CD8-positive, alpha-beta T cell (primary cell): ENCODE measurements at places on chromosomes 6 and 20.

- DNase-seq = no peak
These were observed 49.1 kb upstream of the TMEM30A start for GRCh38 chr6:75333676-75334200.

DNA sequence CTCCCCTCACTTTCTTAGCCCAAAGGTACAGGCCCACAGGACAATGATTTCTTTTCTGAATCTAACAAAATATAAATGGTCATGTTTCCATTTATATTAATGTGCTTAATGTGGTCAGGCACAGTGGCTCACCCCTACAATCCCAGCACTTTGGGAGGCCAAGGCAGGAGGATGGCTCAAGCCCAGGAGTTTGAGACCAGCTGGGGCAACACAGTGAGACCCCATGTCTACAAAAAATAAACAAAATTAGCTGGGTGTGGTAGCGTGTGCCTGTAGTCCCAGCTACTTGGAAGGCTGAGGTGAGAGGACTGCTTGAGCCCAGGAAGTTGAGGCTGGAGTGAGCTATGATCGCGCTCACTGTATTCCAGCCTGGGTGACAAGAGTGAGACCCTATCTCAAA is 77.2 kb upstream of the TULP1 start:
- DNase-seq = no peak

DNA sequence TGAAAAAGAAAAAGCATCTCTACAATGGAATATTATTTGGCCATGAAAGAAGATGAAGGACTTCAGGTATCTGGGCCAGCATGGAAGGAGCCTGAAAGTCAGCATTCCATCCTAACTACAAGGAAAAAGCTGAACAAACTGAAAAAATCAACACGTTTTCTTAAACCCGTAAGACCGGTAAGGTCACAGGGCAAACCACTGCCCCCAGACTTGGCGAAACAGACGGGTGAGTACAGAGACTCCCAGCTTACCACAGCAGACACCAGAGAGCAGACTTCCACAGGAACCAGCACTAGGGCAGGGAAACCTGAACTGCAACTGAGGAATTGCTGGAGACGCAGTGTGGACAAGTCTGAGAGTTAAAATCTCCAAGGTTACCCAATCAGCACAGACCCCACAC is 31.4 kb downstream of the BEND3 start:
- DNase-seq = no peak

- DNase-seq = no peak
These were observed 102.6 kb downstream of the CDC5L start for GRCh38 chr6:44489910-44490604.

- DNase-seq = no peak
These were observed 156.0 kb downstream of the CCDC170 start for GRCh38 chr6:151649835-151650234.

DNA sequence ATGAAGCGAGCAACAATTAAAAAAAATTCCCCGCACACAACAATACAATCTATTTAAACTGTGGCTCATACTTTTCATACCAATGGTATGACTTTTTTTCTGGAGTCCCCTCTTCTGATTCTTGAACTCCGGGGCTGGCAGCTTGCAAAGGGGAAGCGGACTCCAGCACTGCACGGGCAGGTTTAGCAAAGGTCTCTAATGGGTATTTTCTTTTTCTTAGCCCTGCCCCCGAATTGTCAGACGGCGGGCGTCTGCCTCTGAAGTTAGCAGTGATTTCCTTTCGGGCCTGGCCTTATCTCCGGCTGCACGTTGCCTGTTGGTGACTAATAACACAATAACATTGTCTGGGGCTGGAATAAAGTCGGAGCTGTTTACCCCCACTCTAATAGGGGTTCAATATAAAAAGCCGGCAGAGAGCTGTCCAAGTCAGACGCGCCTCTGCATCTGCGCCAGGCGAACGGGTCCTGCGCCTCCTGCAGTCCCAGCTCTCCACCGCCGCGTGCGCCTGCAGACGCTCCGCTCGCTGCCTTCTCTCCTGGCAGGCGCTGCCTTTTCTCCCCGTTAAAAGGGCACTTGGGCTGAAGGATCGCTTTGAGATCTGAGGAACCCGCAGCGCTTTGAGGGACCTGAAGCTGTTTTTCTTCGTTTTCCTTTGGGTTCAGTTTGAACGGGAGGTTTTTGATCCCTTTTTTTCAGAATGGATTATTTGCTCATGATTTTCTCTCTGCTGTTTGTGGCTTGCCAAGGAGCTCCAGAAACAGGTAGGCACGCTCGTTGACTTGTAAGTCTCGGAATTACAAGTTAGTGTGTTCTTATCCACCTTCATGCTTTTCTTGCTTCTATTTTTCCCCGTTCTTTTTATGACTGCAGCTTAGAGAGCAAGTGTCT is at the start of gene EDN1:
Gene EDN1 (plus strand): TSS at position 429 of the 888 bp plus-strand sequence. CDS start 269 bp downstream, at position 698.
- DNase-seq = peak; percentile 39

GRCh38 chr6:138953451-138953850 is 34.6 kb downstream of the REPS1 start:
- DNase-seq = no peak

DNA sequence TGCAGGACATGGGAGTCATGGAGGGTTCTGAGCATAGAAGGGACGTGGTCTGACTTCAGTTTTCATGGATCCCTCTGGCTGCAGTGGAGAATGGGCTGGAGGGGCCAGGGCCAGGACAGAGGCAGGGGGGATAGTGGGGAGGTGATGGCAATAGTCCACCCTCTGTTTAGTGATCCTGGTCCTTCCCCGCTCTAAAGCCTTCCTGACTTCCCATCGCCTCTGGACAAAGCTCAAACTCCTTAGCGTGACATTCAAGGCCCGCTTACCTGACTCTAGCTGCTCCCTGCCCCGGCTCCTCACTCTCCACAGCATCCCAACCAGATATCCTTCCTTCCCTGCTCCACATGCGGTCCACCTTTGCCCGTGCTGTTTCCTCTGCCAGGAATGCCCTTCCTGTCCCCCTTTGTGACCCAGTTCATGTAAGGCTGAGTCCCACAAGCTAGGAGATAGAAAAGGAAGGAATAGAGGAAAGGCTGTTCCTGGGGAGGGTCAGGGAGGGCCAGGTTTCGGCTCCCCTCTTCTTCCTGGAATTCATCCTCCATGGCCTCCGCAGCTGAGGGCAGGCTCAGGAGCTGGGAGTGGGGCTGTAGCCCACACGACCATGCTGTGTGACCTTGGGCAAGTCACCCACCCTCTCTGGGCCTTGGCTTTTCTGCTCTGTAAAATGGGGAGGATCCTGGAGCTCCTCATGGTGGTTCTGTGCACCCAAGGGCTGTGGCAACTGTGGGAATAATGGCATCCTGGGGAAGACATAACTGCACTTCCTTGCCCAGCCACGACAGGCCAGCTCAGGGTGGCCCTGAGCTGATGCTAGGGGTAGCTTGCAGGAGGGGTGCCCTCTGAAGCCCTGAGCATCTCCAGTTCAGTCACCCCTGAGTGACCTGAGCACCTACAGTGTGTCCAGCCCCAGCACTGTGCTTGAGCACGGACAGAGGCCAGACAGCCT is 116.1 kb downstream of the CEBPB start:
- no peak for DNase-seq

GRCh38 chr20:17741220-17741619 is 41.5 kb downstream of the BANF2 start:
- no peak for DNase-seq

- no peak for DNase-seq
These were observed 19.5 kb upstream of the ADTRP start for GRCh38 chr6:11798096-11798495.

DNA sequence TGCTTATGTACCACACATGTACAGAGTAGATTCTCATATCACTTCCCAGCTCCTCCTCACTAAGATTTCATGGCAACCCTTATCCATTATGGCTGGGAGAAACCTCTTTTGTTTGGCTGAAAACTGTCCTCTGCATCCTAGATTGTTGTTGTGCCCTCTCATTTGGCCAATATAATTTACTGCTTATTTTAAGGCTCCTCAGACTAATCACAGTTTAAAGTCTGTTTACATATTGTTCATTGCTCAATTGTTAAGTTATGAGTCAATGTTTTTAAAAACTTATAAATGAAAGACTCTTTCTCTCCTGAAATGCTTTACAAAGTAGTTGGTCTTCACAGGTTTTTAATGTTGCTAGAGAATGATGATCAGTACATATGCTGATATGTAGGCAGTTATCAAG is 57.3 kb downstream of the FAM83B start:
- no peak for DNase-seq

GRCh38 chr6:83185096-83185495 is 8.0 kb downstream of the PGM3 start:
- no peak for DNase-seq

- DNase-seq = no peak
These were observed 1.4 kb upstream of the SCRT2 start for GRCh38 chr20:676967-677366.

DNA sequence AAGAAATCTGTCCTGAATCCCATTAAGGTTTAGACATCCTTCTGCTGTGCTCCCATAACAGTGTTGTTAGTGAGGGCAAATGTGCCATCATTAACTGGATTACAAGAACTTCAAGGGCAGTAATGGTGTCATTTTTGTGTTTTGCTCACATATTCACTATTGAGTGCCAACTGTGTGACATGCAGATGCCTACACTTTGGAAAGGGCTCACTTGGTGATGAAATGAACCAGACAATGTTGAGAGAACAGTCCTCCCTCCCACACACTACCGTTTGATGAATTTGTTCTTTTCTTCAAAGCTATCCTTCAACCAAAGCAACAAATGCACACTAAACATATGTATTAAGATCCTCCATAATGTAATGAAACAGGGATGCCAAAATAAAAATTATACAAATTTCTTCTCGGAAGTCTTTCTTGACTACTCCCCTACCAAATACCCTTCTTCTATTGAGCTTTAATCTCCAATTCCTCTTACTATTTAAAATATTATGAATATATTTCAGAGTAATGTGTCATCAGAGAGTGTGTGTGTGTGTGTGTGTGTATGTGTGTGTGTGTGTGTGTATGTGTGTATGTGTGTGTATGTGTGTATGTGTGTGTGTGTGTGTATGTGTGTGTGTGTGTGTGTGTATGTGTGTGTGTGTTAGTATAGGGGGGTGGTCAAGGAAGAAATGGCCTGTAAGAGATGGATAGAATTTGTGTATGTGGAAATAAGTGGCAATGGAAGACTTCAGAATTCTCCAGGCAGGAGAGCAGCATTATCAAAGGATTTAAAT is 92.3 kb upstream of the ENPP5 start:
- DNase-seq = no peak

- DNase-seq = no peak
These were observed 14.8 kb downstream of the IGF2R start for GRCh38 chr6:159983641-159984080.

- DNase-seq = no peak
These were observed 18.5 kb downstream of the JARID2 start for GRCh38 chr6:15264412-15264811.

GRCh38 chr6:102458990-102459389 is 1065.5 kb downstream of the GRIK2 start:
- DNase-seq = no peak

GRCh38 chr20:5658912-5659345 is 91.3 kb upstream of the SHLD1 start:
- DNase-seq = peak; percentile 67

GRCh38 chr6:49531774-49532569 is 18.5 kb upstream of the C6orf141 start:
- peak; percentile 43 for DNase-seq

- no peak for DNase-seq
These were observed 9.2 kb upstream of the KIAA0319 start for GRCh38 chr6:24655215-24655614.

DNA sequence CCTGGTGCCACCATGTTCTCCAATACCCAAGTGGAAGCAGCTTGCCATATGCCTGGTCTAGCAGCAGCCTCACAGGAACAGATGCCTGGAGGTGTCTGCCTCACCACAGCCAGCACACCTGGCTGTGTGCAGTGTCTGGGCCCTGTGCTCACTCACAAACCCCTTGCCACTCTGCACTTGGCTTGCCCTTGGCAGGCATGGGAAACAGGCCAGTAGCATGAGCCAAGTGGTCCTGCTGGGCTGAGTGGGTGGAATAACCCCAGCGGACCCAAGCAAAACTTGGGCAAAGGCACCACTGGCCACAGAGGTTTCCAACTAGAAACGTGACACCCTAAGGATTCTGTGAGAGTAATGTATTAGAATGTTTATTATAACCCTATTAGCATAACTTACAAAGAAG is 600.5 kb upstream of the GJE1 start:
- DNase-seq = no peak

- no peak for DNase-seq
These were observed 91.2 kb downstream of the PLCB1 start for GRCh38 chr20:8223091-8223870.

DNA sequence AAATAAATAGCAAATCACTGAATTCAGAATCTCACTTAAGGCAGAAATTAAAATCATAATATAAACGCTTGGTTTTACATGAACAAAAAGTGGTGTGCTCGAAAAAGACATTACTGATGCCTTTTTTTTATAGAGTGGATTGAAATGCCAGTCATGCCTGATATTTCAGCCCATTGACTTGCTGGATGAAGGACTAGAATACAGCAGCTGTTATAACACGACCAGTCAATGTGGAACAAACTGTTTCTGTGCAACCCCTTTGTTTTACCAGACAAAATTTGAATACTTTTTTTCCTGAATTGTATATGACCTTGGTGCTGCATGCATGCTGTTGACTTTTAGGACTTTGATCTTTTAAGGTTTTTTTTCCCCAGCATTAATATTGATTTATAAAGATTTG is 150.0 kb downstream of the QKI start:
- no peak for DNase-seq

- no peak for DNase-seq
These were observed 31.3 kb upstream of the CHD6 start for GRCh38 chr20:41649489-41649888.

- no peak for DNase-seq
These were observed 10.2 kb downstream of the CASS4 start for GRCh38 chr20:56422076-56422823.

GRCh38 chr6:167560673-167561569 is 236.0 kb downstream of the TTLL2 start:
- DNase-seq = no peak

DNA sequence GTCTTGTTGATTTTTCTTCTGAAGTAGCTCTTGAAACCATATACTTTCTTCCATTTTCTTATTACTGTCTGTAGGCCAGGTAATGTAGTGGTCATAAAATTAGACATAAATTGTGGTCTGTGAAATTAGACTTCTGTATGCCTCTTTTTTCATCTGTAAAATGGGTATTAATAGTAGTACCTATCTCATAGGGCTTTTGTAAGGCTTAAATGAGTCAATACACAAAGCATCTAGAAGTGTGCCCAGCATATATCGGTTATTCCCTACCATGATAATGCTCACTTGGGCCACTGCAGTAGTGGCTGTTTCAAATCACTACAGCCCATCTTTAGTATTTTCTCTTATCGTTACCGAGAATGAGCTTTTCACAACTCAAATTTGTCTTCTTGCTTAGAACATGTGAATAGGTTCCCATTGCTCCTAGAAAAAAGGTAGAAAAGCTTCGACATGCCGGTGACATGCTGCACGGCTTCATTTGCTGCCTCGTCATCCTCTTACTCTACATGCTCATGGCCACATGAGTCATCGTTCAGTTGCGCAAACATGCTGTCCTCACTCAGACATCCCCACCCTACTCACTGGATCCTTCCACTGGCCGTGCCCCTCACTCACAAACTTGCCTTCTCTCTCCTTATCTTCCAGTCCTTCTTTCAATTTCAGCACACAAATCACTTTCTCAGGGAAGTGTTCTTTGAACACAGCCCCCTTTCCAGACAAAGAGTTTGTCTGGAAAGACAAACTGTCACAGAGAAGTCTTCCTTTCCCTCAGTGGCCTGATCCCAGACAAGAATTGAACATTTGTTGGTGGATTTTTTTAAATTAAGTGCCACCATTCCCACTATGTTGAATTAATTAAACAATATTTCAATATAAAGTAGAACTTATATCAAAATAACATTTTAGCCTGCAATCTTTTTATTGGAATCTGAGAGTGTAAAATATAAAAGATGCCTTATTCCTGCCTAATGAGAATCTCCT is 32.2 kb upstream of the ERVFRD-1 start:
- no peak for DNase-seq

- DNase-seq = no peak
These were observed 155.5 kb upstream of the DST start for GRCh38 chr6:56798163-56798562.
